ENCODE measurements at places on chromosomes 2 and 18.

DNA sequence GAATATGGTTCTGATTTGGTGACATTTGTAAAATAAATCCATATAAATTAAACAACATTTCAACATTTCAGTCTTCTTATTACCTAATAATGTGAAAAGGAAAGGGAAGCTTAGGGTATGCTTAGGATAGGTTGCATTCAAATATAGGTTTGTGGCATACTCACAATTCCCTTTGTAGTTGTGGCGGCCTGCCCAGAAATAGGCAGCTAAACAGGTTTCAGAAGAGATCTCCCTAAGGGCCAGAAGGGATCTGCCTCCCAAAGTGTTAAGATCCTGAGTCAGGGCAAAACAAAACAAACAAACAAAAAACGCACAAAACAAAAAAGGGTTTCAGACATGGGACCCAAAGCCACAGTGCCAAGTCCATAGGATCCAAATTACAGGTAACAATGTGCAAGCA lies 41.4 kb upstream of the TCF7L1 start:
- no peak overlapping the region for H3K27ac ChIP-seq
- no peaks in the 10 kb centered on the region for H3K4me1 ChIP-seq
- DNase-seq, result no peak
- no peaks in the 10 kb centered on the region for H3K36me3 ChIP-seq

GRCh38 chr2:240655931-240656886 lies 26.5 kb downstream of the AQP12B start:
- no peaks in the 10 kb centered on the region for H3K36me3 ChIP-seq
- H3K27me3 ChIP-seq, result peaks cover 87% of the 10 kb centered on the region
- no peak overlapping the region for H3K27ac ChIP-seq
- DNase-seq, result no peak
- no peaks in the 10 kb centered on the region for H3K4me1 ChIP-seq
- no peak overlapping the region for H3K4me3 ChIP-seq

GRCh38 chr18:31875301-31875700 lies 67.6 kb downstream of the TRAPPC8 start:
- H3K4me1 ChIP-seq, result no peaks in the 10 kb centered on the region
- H3K4me3 ChIP-seq, result no peak overlapping the region
- peaks cover 85% of the 10 kb centered on the region for H3K36me3 ChIP-seq
- no peak for DNase-seq
- peak overlapping the region; percentile 27 for H3K27ac ChIP-seq
- H3K27me3 ChIP-seq, result peaks cover 3% of the 10 kb centered on the region

DNA sequence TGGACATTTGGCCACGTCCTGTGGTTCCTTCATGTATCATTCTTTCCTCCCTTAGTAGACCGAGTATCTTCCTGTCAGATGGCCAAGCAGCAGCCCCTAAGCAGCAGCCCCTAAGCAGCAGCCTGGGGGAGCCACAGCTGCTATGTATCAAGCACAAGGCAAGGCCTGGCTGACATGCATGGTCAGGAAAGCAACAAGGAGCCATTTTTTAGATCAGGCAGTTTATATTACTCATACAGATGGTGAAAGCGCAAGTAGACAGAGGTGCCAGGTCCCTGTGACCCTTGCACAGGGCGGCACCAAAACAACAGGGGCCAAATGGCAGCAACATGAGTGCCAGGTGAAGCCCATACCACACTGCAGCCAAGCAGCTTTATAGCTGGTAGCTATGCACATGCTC lies 22.1 kb downstream of the CHCHD5 start:
- no peak for DNase-seq
- H3K27ac ChIP-seq, result no peak overlapping the region
- no peaks in the 10 kb centered on the region for H3K4me1 ChIP-seq
- no peaks in the 10 kb centered on the region for H3K36me3 ChIP-seq
- no peak overlapping the region for H3K4me3 ChIP-seq

GRCh38 chr2:127771756-127772155 lies 39.2 kb downstream of the WDR33 start:
- peaks cover 40% of the 10 kb centered on the region for H3K36me3 ChIP-seq
- DNase-seq, result no peak
- H3K4me1 ChIP-seq, result peaks cover 23% of the 10 kb centered on the region
- H3K4me3 ChIP-seq, result no peak overlapping the region
- H3K27me3 ChIP-seq, result no peaks in the 10 kb centered on the region
- H3K27ac ChIP-seq, result peak overlapping the region; percentile 87

GRCh38 chr18:79503406-79503805 lies 107.7 kb downstream of the NFATC1 start:
- no peak overlapping the region for H3K27ac ChIP-seq
- peaks cover 38% of the 10 kb centered on the region for H3K27me3 ChIP-seq
- peaks cover 27% of the 10 kb centered on the region for H3K36me3 ChIP-seq

GRCh38 chr2:105929516-105929915 lies 184.8 kb downstream of the NCK2 start:
- no peak for DNase-seq
- H3K4me1 ChIP-seq, result peaks cover 6% of the 10 kb centered on the region
- no peaks in the 10 kb centered on the region for H3K27me3 ChIP-seq
- H3K4me3 ChIP-seq, result no peak overlapping the region
- no peaks in the 10 kb centered on the region for H3K36me3 ChIP-seq
- H3K27ac ChIP-seq, result no peak overlapping the region

GRCh38 chr2:226905718-226906117 lies 69.9 kb downstream of the RHBDD1 start:
- H3K27me3 ChIP-seq, result no peaks in the 10 kb centered on the region
- peaks cover 19% of the 10 kb centered on the region for H3K4me1 ChIP-seq
- H3K36me3 ChIP-seq, result peaks cover 12% of the 10 kb centered on the region
- no peak overlapping the region for H3K27ac ChIP-seq

GRCh38 chr2:219877728-219878127 lies 250.3 kb downstream of the SLC4A3 start:
- peaks cover 13% of the 10 kb centered on the region for H3K27me3 ChIP-seq
- H3K4me3 ChIP-seq, result no peak overlapping the region
- peaks cover 15% of the 10 kb centered on the region for H3K4me1 ChIP-seq
- DNase-seq, result no peak
- no peaks in the 10 kb centered on the region for H3K36me3 ChIP-seq
- H3K27ac ChIP-seq, result no peak overlapping the region

DNA sequence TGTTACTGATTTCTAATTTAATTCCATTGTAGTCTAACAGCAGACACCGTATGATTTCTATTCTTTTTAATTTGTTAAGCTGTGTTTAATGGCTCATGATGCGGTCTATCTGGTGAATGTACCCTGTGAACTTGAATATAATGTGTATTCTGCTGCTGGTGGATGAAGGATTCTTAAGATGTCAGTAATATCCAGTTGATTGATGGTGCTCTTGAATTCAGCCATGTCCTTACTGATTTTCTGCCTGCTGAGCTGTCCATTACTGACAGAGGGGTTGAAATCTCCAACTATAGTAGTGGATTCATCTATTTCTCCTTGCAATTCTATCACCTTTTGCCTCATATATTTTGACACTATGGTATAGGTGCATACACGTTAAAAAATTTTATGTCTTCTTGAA lies 373.3 kb upstream of the RAB12 start:
- no peak overlapping the region for H3K27ac ChIP-seq
- no peak overlapping the region for H3K4me3 ChIP-seq
- peaks cover 12% of the 10 kb centered on the region for H3K4me1 ChIP-seq
- no peak for DNase-seq

- H3K27me3 ChIP-seq, result peaks cover 4% of the 10 kb centered on the region
- no peak overlapping the region for H3K27ac ChIP-seq
- DNase-seq, result no peak
- no peak overlapping the region for H3K4me3 ChIP-seq
- peaks cover 7% of the 10 kb centered on the region for H3K36me3 ChIP-seq
Observed at GRCh38 chr18:58015065-58015780, 28.8 kb upstream of the NEDD4L start.

- no peak overlapping the region for H3K4me3 ChIP-seq
- no peaks in the 10 kb centered on the region for H3K36me3 ChIP-seq
- H3K4me1 ChIP-seq, result peaks cover 47% of the 10 kb centered on the region
- H3K27me3 ChIP-seq, result peaks cover 87% of the 10 kb centered on the region
Observed at GRCh38 chr2:120559401-120559800, 176.3 kb upstream of the GLI2 start.

DNA sequence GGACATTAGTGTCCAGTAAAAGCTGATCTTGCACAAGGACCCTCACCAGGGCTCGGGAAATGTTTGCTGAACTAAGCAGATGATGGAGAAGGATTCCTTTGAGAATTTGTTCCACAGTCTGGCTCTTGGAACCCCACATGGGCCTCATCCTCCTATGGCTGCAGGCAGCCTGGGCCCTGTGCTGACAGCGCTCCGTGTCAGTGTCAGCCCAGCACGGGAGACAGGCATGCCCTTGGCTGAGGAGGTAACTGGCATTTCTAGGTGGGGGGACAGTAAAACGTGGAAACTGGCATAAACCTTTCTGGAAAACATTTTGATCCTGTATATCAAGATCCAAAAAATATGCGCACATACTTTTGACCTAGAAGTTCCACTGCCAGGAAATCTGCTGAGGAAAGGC lies 10.5 kb downstream of the PTMA start:
- H3K4me1 ChIP-seq, result peaks cover 57% of the 10 kb centered on the region
- no peak overlapping the region for H3K4me3 ChIP-seq

DNA sequence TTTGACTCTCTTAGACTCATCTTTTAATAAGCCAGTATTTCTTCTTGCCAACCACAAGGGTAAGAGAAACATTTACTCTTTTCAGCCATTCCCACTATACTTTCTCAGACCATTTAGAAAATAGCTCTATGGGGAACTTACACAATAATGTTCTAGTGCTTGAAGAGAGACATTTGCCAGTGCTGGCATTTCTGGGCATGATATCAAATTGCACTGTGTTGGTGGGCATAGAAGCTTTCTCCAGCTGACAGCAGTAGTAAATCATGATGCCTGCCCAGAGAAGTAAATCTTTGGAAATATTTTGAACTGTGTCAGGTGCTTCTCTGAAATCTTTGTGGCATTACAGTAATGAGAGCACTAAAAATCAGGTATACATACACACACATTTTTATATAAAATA lies 346.6 kb downstream of the CBLN2 start:
- DNase-seq, result no peak
- H3K4me3 ChIP-seq, result no peak overlapping the region
- no peaks in the 10 kb centered on the region for H3K36me3 ChIP-seq
- no peaks in the 10 kb centered on the region for H3K4me1 ChIP-seq
- no peaks in the 10 kb centered on the region for H3K27me3 ChIP-seq
- no peak overlapping the region for H3K27ac ChIP-seq

DNA sequence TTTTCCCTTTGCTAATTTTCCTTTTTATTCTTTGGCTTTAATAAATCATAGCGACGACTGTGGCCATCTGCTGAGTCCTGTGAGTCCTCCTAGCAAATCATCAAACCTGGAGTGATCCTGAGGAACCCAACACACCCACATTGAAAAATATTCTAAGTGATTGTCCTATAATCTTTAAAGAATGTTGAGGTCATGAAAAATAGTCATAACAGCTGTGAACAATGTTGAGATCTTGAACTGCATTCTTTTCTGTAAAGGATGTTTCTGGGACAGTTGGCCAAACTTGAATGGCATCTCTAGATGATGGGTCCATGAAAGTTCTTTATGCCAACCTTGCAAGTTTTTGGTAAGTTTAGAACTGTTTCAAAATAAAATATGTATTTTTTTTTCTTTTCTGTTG lies 53.2 kb upstream of the ADAM23 start:
- no peaks in the 10 kb centered on the region for H3K4me1 ChIP-seq
- H3K36me3 ChIP-seq, result peaks cover 9% of the 10 kb centered on the region
- DNase-seq, result no peak
- H3K4me3 ChIP-seq, result no peak overlapping the region

GRCh38 chr18:65592435-65592834 lies 158.4 kb upstream of the CDH7 start:
- H3K27ac ChIP-seq, result no peak overlapping the region
- H3K4me1 ChIP-seq, result peaks cover 8% of the 10 kb centered on the region
- DNase-seq, result no peak
- no peaks in the 10 kb centered on the region for H3K27me3 ChIP-seq

GRCh38 chr18:2571200-2572170 lies at the start of the genes METTL4 and NDC80:
Gene METTL4 (minus strand): TSS chr18:2571505. CDS start chr18:2567216, 4,289 bp downstream.
Gene NDC80 (plus strand): TSS chr18:2571557. CDS start chr18:2572986, 1,429 bp downstream.
- peak within 1 kb of the TSS; percentile 99 for H3K27ac ChIP-seq
- peaks cover 53% of the 10 kb centered on the region for H3K4me1 ChIP-seq
- DNase-seq, result peak; percentile 87
- peaks cover 22% of the 10 kb centered on the region for H3K36me3 ChIP-seq
- H3K27me3 ChIP-seq, result no peaks in the 10 kb centered on the region

GRCh38 chr2:121329786-121330185 lies 44.8 kb upstream of the TFCP2L1 start:
- no peaks in the 10 kb centered on the region for H3K4me1 ChIP-seq
- no peak for DNase-seq
- no peak overlapping the region for H3K27ac ChIP-seq
- H3K36me3 ChIP-seq, result no peaks in the 10 kb centered on the region
- no peak overlapping the region for H3K4me3 ChIP-seq
- peaks cover 41% of the 10 kb centered on the region for H3K27me3 ChIP-seq
